ENCODE measurements at places on chromosomes 12 and 14. TPM values are rescaled to one million over a fixed set of nuclear protein-coding genes. Genes with fewer than 3 reads are reported as not detected.

GRCh38 chr12:89490922-89491321 is 33.7 kb downstream of the GALNT4 start:
- H3K4me3 ChIP-seq: no peak overlapping the region
- H3K4me1 ChIP-seq: no peaks in the 10 kb centered on the region
- H3K27me3 ChIP-seq: no peaks in the 10 kb centered on the region
- DNase-seq: no peak
- no peaks in the 10 kb centered on the region for H3K36me3 ChIP-seq

DNA sequence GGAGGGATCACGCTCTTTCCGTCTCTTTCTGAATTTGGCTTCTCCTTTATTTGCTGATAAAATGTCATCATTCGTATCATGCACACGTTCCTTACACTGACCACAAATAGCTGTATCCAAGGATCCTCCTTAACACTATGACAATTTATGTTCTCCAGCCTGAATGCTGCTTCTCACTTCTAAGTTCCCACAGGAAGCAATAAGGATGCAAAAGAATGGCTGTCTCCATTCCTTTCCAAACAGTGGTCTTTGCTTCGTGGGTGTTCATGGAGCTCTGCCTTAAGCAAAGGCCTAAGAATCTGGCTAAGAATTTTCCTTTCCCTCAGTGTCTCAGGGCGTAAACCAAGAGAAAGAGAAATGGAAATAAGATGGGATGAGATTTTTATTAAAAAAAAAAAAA is 200.2 kb downstream of the ITPR2 start:
- H3K4me1 ChIP-seq: no peaks in the 10 kb centered on the region
- DNase-seq: no peak

- H3K36me3 ChIP-seq: no peaks in the 10 kb centered on the region
- H3K27me3 ChIP-seq: no peaks in the 10 kb centered on the region
- no peaks in the 10 kb centered on the region for H3K4me1 ChIP-seq
- DNase-seq: peak; percentile 67
- H3K4me3 ChIP-seq: peak overlapping the region; percentile 80
- peak overlapping the region; percentile 97 for H3K27ac ChIP-seq
Measured at GRCh38 chr12:89709995-89710872, 1.6 kb upstream of the ATP2B1 start.

DNA sequence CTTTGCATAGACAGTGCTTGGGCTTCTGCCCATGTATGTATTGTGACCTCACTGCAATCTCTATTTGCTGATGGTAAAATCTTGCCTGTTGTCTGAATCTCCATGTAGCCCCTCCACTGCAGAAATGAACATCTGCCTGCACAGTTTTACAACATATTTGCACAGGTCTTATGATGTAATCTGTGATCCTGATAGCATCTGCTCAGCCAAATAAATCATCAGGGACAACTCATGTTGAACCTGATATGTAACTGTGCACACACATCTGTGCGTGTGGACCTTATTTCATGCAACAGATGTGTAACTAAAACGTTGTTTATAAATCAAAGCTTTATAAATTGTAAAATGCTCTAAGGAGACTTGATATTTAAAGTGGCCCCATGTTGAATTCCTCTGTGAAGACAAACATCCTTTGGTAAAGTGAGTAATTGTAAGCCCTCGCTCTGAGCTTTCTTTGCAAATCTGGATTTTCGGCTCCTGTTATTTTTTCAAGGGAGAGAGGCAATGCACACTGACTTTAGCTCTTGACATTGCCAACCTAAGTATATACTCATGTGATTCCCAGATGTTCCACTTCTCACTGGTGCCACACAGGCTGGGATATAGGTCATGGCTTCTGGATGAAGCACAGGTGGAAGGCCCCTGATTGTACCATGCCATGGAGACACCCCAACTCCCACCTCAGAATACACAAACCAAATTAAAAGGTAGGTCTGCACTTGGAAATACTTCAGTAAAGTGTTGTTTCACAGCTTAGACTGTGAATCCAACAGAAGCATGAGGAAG is 371.3 kb downstream of the GRIN2B start:
- no peaks in the 10 kb centered on the region for H3K36me3 ChIP-seq
- H3K27me3 ChIP-seq: no peaks in the 10 kb centered on the region
- DNase-seq: no peak
- no peak overlapping the region for H3K4me3 ChIP-seq
- H3K4me1 ChIP-seq: no peaks in the 10 kb centered on the region

DNA sequence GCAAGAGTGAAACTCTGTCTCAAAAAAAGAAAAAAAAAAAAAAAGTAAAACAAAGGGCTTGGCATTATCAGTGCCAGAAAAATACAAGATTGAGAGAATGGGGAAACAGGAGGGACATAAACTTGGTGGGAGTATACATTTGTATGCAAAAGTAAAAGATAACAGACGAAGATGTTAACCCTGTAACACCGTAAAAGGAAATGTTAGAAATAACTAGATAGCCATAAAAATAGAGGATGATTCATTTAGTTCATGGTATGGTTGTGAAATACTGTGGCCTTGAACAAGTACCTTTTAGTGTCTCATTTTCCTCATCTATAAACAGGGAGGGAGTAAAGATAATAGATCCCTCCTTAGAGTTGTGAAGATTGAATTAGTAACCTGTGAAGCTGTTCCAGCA is 33.3 kb downstream of the ATP2A2 start:
- H3K27ac ChIP-seq: peak overlapping the region; percentile 74
- no peaks in the 10 kb centered on the region for H3K4me1 ChIP-seq
- no peaks in the 10 kb centered on the region for H3K27me3 ChIP-seq
- H3K36me3 ChIP-seq: no peaks in the 10 kb centered on the region
- no peak for DNase-seq
- no peak overlapping the region for H3K4me3 ChIP-seq

DNA sequence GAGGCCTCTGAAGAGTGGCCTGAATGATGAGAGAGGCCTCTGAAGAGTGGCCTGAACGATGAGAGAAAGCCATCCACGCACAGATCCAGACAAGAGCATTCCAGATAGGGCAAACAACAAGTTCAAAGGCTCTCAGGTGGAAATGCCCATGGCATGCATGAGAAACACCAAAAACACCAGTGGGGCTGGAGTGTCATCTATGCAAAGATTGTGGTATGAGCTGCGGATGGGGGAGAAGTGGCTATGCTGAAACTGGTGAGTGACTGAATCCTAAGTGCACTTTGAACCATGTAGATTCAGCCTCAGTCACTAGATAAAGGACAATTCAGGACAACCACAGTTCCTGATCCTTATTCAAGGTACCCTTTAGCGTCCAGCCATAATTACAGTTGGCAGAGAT is 79.4 kb upstream of the GZMB start:
- H3K36me3 ChIP-seq: no peaks in the 10 kb centered on the region
- H3K27me3 ChIP-seq: no peaks in the 10 kb centered on the region
- H3K4me1 ChIP-seq: no peaks in the 10 kb centered on the region
- DNase-seq: no peak
- H3K4me3 ChIP-seq: no peak overlapping the region

- no peak for DNase-seq
- H3K36me3 ChIP-seq: no peaks in the 10 kb centered on the region
- H3K4me1 ChIP-seq: no peaks in the 10 kb centered on the region
- H3K27ac ChIP-seq: no peak overlapping the region
Measured at GRCh38 chr14:100692256-100692655, 34.4 kb upstream of the DLK1 start.

DNA sequence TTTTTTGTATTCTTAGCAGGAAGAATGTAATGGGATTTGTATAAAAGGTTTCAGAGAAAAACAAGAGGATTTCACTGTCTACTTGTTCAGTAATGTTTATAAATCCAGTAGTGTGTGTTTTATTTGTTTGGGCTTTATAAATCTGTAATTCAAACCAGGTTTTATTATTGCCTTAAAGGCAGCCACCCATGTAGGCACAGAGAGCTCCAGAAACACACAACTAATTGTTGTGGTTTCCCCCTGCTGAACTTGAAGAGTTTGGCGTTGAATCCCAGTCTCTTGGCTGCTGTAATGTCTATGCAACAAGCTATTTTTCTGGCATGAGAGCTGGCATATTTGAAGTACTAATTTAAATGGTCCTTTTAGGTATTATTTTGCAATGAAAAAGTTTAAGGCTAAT is 63.4 kb upstream of the SLCO1C1 start:
- DNase-seq: no peak
- H3K4me3 ChIP-seq: no peak overlapping the region
- H3K36me3 ChIP-seq: no peaks in the 10 kb centered on the region
- H3K4me1 ChIP-seq: no peaks in the 10 kb centered on the region
- H3K27ac ChIP-seq: no peak overlapping the region
- no peaks in the 10 kb centered on the region for H3K27me3 ChIP-seq

DNA sequence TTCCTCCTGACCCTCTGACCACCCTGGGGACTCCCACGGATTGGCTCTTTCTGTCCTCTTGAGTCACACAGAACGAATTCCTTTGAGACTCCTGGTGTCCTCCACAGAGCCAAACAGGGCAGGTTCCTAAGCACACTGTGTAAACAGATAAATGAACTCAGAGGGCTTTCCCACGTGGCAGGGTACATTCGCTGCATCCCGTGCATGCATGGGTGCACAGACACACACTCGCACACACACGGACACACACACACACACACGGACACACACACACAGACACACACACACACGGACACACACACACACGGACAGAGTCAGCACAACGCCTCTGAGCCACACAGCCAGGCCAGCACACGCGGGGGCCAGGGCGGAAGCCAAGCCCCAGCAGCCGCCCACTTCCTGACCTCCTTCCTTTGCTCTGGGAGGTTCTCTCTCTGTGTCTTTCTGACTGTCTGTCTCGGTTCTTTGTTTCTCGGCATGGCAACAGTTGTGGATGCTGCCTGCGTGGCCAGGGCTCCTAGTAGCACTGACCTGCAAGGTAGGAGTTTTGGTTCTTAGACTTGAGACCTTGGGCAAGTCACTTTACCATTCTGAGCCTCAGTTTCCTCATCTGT is 706 bp downstream of the CRACR2A start:
- H3K36me3 ChIP-seq: no peaks in the 10 kb centered on the region
- H3K4me1 ChIP-seq: no peaks in the 10 kb centered on the region
- H3K27ac ChIP-seq: peak overlapping the region; percentile 69
- no peak for DNase-seq

- H3K36me3 ChIP-seq: no peaks in the 10 kb centered on the region
- no peak for DNase-seq
- H3K4me3 ChIP-seq: no peak overlapping the region
- no peaks in the 10 kb centered on the region for H3K27me3 ChIP-seq
- H3K27ac ChIP-seq: no peak overlapping the region
Measured at GRCh38 chr12:101044512-101045059, 165.5 kb downstream of the SLC5A8 start.

DNA sequence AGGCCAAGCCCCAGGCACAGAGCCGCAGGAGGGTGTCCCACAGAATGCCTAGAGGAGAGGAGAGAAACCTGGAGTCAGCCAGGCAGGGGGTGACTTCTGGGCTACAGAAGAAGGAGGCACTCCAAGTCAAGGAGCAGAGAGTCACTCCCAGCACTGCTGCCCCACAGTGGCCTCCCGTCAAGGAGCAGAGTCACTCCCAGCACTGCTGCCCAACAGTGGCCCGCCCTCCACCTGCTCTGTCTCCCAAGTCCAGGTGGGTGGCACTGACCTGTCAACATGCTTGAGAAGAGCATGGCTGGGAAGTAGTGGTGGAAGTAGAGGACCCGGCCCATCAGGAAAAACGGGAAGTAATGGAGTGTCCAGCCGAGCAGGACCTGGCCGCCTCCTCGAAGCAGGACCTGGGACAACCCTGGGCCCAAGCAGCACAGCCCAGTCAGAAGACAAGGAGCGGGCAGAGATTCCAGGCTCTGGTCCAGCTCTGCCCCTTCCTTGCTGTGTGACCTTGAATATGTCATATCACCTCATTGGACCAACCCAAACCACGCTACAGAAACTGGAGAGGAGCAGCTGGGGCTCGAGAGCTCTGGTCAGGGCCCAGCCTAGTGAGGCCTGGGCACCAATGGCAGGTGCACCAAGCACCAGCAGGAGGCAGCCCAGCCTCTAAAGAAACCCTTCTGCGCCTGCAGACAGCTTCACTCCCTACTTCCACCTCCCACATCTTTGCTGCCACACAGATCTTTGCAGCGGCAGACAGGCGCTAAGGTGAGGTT is 7.6 kb upstream of the NGB start:
- no peak overlapping the region for H3K4me3 ChIP-seq
- H3K36me3 ChIP-seq: no peaks in the 10 kb centered on the region
- no peaks in the 10 kb centered on the region for H3K4me1 ChIP-seq
- no peak overlapping the region for H3K27ac ChIP-seq
- no peaks in the 10 kb centered on the region for H3K27me3 ChIP-seq
- DNase-seq: no peak

DNA sequence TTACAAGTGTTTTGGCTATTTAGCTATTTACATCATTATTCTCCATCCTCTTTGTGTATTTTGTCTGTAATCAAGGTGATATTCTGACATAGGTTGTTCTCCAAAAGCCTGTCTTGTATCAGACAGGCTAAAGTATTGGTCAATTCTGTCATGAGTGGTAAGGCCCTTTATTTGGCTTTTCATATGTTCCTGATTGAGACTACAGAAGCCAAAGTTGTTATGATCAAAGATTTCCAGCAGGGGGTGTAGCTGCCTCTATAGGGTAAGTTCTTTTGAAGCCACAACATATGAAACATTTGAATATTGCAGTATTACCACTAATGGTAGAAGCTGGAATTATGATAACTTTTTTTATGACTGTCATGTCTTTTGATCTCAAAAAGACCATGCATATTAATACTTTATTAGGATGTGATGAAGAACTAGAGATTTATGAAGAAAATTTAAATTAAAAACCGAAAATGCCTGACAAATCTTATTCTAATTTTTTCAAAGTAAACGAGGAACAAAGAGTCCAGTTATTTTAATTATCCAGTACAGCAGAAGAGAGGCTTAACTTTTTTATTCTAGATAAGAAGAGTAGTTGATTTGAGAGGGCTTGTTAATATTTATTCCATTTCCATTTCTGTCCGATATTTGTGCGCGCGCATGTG is 3.4 kb upstream of the ARHGAP5 start:
- H3K27ac ChIP-seq: no peak overlapping the region
- peak; percentile 72 for DNase-seq
- no peaks in the 10 kb centered on the region for H3K36me3 ChIP-seq
- no peak overlapping the region for H3K4me3 ChIP-seq
- no peaks in the 10 kb centered on the region for H3K4me1 ChIP-seq
- no peaks in the 10 kb centered on the region for H3K27me3 ChIP-seq

DNA sequence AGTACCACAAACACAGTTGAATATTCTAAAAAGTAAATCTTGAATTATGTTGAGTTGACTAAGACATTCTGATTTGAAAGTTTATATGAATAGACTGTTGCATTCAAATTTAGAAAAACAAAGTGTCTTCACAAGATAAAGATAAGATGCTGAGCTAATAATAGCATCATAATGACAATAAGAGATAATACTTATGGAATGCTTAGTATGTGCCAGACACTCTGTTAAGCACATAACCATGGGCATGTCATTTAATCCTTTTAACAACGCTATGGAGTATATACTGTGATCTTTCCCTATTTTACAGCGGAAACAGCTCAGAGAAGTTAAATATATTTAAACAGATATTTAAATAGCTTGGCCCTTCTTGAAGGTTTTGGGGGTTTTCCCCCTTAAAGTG is 163.4 kb downstream of the SRGAP1 start:
- no peak overlapping the region for H3K4me3 ChIP-seq
- H3K27me3 ChIP-seq: no peaks in the 10 kb centered on the region
- H3K36me3 ChIP-seq: no peaks in the 10 kb centered on the region
- no peaks in the 10 kb centered on the region for H3K4me1 ChIP-seq
- no peak overlapping the region for H3K27ac ChIP-seq

MGAT4C gene
- total RNA-seq: 0.29 TPM

ANO2 gene
- total RNA-seq: 20.5 TPM

FBLN5 gene
- 249 TPM for total RNA-seq

SPRYD4 gene
- total RNA-seq: 4.4 TPM
